Putamen (tissue), 1 donor: ENCODE measurements at places on chromosomes 11 and 22.
A peak's percentile ranks its signal among the peaks of the same experiment; 100 is the strongest.

- no peak for DNase-seq
Measured at GRCh38 chr22:44438481-44439131, 59.4 kb downstream of the RTL6 start.

GRCh38 chr11:43930868-43931716 is 11.3 kb upstream of the C11orf96 start:
- no peak for DNase-seq

DNA sequence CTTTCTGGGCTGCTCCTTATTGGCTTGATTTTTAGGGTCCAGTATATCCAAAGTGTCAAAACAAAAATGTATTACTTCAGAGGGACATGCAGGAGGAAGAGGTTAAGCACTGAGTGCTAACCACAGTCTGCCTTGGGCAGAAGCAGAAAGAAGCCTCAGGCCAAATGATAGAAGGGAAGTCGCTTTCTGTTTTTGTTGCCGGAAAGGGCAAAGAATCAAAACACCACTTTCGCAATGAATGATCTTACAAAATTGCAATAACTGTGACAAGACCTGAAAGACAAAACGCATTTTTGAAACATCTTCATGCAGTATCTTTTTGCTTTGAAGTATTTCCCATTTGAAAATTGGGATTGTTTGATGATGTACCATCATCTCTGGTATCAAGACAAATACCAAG is 70.1 kb upstream of the PICALM start:
- no peak for DNase-seq

DNA sequence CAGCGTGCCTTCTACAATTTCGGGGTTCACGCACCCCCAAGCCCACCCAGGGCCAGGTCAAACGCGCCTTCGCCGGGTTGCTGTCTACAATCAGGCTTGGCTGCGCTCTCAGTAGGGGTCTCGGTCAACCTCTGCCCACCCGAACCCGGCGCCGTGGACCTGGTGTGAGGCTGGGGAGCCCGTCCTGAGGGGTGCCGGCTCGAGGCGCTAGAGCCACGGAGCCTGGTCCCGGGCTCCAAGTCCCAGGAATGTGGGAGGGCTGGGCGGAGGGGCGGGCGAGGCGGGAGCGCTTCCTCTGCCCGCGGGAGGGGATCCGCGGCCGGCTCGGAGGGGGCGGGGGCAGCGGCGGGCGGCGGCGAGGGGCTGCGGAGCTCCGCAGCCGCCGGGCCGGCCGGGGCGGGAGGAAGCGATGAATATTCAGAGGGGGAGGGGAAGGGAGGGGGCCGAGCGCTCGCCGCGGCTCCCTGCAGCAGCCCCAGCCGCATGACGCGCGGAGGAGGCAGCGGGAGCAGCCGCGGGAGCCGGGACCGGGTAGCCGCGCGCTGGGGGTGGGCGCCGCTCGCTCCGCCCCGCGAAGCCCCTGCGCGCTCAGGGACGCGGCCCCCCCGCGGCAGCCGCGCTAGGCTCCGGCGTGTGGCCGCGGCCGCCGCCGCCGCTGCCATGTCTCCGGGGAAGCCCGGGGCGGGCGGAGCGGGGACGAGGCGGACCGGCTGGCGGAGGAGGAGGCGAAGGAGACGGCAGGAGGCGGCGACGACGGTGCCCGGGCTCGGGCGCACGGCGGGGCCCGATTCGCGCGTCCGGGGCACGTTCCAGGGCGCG is at the start of gene PTPRJ:
PTPRJ (plus strand) TSS at position 472 of the 819 bp plus-strand sequence. CDS start 354 bp downstream, outside the sequence.
- DNase-seq = peak; percentile 83

DNA sequence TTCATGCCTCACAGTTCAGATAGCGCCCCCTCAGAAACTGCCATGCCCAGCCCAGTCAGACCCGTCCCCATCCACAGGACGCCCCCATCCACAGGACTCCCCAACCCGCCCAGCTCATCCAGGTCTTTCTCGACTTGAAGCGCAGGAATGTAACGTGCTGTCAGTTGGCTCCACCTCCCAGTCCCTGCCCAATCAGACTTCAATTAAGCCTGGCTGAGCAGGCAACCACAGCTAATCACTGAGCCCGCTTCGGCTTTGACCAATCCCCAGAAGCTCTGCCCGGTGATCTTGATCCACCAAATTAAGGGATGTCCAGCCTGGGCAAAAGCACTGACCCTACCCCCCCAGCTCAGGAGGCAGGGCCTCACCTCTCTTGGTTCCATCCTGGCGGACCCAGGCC is 10.5 kb upstream of the MFNG start:
- no peak for DNase-seq

GRCh38 chr22:27803841-27804415 is 2.4 kb upstream of the MN1 start:
- DNase-seq = no peak

DNA sequence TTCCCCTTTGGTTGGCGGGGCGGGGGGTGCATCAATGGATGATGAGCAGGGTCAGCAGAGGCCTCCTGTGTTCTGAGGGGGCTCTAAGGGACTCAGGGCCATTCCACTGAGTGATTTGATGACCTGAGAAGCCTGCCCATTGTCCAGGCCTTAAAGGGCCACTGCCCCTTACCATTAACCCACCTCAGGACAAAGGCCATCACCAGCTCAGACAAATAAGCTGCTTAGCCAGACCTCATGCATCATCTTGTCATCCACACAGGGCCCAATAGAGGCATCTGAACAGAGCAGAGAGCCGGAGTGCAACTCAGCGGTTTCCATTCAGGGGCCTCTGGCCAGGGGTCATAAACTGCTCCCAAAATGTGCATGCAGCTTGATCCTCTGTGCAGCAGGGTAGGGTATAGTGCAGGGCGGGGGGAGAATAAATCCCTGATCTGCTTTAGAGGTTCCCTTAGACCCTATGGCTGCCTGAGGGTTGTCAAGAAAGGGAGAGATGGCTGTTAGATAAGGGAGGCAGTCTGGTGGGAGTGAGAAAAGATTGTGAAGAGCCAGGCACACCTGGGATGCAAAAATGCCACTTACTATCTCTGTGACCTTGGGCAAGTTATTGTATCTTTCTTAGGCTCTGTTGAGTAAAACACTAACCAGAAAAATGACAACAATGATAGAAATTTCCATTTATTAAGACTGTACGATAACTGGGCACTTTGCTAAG is 375.5 kb upstream of the NARS2 start:
- no peak for DNase-seq

GRCh38 chr11:64027651-64028397 is 7.9 kb upstream of the FLRT1 start:
- no peak for DNase-seq

DNA sequence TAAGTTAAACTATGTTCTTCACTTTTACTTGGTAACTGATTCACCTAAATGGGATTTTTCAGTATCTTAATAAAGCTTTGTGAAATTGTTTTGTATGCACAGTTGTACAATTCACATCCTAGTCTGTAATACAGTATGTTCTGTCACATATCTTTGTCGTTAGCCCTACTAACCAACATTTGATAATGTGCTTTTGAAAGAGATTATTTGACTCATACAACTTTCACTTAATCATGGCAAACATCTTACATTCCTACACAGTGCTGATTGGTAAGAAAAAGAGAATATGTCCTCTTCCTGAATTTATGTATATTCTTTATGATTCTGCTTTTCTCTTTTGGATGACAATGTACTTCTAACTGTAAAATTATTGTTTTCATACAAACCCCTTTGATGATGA is 234.5 kb downstream of the METTL15 start:
- DNase-seq = no peak

DNA sequence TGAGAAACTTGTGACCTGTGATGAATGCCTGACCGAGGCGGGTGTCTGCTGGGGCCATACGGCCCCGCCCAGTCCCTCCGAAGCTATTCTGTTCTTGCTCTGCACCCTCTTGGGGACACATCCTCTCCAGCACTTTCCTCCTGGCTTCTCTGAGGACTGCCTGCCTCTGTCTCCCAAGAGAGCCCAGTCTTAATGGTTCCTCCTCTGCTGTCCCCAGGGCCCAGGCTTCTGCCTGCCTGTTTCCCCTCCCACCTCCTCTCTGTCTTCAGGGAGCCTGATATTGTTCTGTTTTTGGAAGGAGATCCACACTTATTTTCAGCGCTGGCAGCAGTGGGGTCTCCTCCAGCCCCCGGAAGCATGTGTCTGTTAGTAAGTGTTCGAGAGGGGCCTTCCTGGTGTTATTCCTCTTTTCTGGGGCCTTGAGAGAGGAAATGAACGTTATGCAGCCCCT is 18.7 kb downstream of the SYNGR1 start:
- DNase-seq = no peak

DNA sequence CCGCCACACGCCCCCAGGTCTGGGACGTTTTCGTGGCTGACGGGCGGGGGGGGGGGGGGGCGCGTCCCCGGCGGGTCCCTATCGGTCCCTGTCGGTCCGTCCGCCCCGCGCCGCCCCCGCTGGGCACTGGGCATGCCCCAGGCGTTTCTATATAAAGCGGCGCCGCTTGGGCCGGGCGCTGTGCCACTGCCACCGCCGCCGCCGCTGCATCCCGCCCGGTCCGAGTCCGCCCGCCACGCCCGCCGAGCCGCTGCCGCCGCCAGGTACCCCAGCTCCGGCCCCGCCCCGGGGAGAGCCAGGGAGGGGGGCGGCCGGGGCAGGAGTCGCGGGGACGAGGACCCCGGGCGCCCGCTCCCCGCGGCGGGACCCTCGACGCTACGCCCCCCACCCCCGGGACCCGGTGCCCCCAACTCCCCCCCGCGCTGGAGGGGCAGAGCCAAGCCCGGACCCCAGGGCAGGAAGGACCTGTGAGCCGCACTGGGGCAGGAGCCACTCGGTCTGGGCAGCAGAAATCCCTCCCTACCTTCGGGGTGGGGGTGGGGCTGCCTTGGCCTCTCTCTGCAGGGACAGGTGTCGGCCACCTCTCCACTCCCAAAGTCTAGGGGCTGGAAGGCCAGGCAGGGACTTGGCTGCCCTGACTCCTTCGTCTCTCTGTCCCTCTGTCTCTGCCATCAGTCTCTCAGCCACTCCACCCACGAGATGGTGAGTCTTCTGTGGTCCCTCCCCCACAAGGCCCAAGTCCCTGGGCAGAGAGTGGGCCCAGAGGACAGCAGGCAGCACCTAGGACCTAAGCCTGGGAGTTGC is at the start of gene CARNS1:
CARNS1 (plus strand) TSS at position 178 of the 804 bp plus-strand sequence; CDS start at position 700, 522 bp downstream.
- DNase-seq = peak; percentile 83

- no peak for DNase-seq
Measured at GRCh38 chr11:96875712-96876111, 485.9 kb downstream of the JRKL start.

- DNase-seq = no peak
Measured at GRCh38 chr11:7639643-7640025, 33.7 kb downstream of the CYB5R2 start.

GRCh38 chr22:47163856-47164513 is 401.5 kb downstream of the TBC1D22A start:
- DNase-seq = no peak

GRCh38 chr11:65613091-65613928 is 711 bp downstream of the MAP3K11 start:
- no peak for DNase-seq

- no peak for DNase-seq
Measured at GRCh38 chr11:57903441-57904123, 120.1 kb upstream of the OR9Q1 start.

GRCh38 chr22:19059481-19060278 is 62.5 kb downstream of the DGCR2 start:
- no peak for DNase-seq

GRCh38 chr11:62553080-62553838 is 6.7 kb upstream of the AHNAK start:
- DNase-seq = no peak

DNA sequence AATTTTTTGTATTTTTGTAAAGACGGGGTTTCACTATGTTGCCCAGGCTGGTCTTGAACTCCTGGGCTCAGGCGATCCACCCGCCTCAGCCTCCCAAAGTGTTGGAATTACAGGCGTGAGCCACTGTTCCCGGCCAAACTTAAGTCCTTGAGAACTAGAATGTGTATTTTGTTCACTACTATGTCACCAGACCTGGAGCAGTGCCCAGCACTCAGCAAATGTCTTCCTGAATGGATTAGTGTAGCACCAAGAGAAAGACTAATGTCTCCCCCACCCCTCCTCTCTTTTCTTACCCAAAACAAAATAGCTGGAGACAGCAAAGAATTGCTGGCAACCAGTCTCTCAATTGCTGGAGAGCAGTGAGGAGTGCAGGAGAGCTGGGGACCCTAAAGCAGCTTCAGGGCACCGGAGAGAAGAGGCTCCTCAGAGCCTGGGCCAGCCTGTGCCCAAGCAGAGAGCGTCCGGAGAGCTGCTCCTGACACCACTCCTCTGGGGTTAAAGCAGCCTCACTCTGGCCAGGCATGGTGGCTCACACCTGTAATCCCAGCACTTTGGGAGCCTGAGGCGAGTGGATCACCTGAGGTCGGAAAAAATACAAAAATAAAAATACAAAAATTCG is 14.9 kb downstream of the SLC25A18 start:
- DNase-seq = peak; percentile 83

DNA sequence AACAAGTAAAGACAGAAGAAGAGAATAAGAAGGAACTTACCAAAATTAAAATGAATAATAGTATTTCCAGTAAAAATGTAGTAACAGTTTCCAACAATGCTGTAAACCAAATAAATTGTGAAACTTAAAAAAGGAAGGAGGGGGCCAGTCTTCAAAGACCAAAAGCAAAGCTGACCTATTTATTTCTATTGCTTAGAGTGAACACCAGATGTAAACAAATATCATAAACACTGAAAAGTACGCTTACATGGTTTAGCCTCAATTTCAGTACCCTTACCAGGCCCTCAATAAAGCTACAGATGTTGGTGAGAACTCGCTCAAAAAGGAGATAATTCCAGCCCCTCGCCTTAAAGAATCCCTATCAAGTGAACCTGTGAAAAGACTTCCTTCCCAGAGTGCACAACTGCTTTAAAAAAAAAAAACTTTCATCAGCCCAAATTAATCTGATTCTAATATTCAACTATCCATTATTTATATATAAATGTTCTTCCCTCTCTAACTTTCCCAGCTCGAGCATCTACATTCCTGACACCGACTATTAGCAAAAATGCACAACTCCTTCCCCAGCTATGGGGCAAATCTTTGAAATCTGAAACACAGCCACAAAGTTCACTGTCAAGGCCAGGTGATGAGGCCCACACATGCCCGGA is 2.4 kb downstream of the PHF21A start:
- no peak for DNase-seq

- no peak for DNase-seq
Measured at GRCh38 chr11:15941206-15941770, 415.1 kb downstream of the SOX6 start.

DNA sequence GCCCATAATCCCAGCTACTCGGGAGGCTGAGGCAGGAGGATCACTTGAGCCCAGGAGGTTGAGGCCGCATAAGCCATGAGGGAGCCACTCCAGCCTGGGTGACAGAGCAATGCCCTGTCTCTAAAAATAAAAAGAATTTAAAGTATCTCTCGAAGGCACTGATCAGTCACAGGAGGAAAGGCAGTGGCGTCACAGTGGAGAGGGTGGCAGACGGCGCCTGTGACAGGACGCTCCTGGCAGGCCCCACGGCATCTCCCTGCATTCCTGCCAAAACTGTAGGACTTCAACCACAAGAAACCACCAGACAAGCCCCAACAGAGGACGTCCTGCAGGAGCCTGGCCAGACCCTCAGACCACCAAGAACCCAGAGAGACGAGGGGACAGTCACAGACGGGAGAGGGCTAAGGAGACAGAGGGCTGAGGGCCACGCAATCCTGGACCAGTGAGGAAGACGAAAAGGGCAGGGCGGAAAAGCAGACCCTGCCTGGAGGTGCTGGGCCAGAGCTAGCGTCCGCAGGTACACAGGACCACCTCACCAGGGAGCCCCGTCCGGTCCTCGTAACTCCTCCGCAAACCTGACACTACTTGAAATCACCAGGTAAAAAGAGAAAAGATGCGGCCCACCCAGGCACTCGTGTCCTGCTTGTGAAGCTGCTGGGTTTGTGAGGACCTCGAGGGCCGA is 5.9 kb downstream of the RNH1 start:
- DNase-seq = no peak

GRCh38 chr11:123304828-123305466 is 109.9 kb upstream of the CLMP start:
- no peak for DNase-seq

GRCh38 chr11:2466869-2467694 is 22.3 kb downstream of the KCNQ1 start:
- no peak for DNase-seq
